Stimulated activated CD8-positive, alpha-beta memory T cell treated with anti-CD3 and anti-CD28 coated beads, Interleukin-7, amount 100 ng/mL, for 24 hours (primary cell): ENCODE measurements at places on chromosomes 12 and 14.

DNA sequence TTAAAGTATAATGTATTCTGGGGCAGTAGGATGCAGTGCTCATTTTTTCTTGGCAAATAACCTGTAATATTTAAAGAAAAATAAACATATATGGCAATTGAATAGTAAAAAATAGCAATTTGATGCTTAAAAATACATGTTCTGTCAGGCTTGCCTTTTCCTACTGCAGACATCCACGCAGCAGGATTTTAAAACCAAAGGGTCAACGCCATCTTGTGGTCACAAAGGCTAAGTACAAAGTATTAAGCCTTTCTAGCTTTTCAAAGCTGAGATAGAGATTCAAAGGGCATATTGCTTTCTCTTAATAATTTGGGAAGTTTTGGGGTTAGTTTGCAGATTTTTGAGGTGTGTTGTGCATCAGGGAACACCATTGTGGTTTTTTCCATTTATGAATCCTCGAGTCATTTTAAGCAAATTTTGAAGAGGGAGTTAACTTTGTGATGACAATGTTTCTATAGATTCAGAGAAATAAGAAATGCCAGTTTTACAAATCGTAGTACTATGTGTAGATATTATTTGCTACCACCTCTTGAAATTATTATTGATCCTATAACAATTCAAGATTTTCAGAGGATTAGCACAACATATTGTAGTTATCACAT, 4.7 kb upstream of the CCER1 start:
- no peak for DNase-seq

GRCh38 chr12:69996241-69996640, 171.2 kb downstream of the MYRFL start:
- DNase-seq = no peak

GRCh38 chr12:76785407-76785806, 21.5 kb downstream of the ZDHHC17 start:
- no peak for DNase-seq

DNA sequence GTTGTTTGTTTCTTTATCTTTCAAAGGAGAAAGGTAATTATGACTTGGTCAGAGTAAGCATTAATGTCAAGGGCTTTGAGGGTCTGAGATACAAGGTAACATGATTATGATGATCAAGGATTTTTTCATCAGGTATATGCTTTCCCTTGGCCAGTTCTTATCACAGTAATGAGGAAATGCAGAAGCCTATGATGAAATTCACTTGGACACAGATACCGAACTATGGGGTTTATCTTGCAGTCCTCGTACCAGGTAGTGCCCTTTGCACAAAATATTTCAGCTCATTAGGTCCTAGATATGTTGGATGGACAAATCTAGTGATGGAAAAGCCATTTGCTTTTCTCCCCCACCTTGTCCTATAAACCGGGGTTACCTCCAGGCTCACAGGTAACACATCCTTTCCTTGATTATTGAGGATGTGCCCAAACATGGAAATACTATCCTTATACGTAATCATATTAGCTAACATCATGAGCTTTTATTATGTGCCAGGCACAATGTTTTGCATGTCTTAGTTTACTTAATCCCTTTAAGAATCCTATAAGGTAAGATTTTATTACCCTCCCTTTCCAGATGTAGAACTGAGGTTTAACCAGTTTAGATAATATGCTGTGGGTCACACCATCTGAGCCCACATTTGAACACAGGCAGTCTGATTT, 7.0 kb upstream of the RASSF3 start:
- no peak for DNase-seq

- DNase-seq = no peak
Observed at GRCh38 chr14:87260460-87260859, 732.5 kb downstream of the GALC start.

- DNase-seq = no peak
Observed at GRCh38 chr12:63963868-63964267, 119.4 kb downstream of the SRGAP1 start.

DNA sequence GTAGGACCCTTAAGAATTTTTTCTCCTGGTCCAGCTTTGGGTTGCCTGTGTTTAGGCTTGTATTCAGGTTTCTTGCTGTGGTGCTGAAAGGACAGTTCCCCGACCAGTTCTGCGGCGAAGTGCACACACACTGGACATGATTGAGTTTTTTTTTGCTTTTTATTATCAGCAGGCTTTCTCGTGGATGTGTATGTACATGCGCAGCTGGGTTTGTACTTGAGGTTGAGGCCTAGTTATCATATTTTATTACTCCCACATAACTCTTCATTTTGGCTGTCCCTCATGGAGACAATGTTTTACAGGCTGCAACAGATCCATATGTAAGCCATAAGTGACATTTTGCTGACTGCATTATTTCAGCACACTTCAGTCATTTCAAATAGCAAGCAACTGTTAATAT, 2.5 kb downstream of the SCN8A start:
- DNase-seq = no peak

DNA sequence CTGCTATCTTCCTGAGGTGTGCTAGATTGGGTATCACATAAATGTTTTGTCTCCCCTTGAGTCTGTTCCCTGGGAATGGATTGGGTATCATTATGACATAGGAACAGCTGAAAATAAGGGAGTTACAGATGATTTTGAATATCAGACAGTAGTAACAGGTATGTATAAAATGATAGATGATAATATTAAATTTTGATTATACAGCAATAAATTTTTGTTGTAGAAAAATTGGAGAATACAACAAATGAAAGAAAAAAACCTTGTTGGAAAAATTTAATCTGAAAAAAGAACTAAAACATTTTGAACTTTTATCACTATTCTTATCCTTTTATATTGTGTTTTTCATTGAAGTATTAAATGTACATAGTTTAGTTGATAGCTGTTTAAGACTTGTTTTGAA, 43.2 kb downstream of the FBXO34 start:
- no peak for DNase-seq

DNA sequence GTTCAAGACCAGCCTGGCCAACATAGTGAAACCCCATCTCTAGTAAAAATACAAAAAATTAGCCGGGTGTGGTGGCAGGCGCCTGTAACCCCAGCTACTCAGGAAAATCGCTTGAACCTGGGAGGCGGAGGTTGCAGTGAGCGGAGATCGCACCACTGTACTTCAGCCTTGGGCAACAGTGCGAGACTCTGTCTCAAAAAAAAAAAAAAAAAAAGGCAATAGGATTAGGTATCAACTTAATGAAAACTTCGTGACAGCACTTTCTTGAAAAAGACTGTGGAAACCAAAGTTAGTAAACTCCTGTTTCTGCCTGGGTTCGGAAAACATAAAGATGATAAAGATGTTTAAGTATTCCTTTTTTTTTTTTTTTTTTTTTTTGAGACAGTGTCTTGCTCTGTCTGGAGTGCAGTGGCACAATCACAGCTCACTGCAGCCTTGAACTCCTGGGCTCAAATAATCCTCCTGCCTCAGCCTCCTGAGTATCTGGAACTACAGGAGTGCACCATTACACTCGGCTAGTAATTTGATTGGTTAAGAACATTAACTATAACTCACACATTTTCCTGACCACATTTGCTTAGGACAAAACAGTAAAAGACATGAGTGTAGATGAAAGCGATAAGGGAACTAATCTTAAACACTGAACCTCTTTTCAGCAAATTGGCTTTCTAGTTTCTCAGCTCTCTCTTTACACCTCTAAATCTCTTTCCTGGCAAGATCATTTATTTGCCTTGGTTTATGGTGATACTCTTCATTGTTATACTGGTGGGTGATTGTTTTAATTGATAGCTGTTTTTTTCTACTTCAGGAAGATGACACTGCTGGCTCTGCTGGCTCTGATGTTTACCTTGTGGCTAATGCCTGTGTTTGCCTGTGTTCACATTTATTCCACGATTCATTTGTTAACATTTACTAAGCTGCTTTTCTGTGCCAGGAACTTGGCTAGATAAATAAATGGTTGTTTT, 15.8 kb downstream of the HIF1A start:
- no peak for DNase-seq

DNA sequence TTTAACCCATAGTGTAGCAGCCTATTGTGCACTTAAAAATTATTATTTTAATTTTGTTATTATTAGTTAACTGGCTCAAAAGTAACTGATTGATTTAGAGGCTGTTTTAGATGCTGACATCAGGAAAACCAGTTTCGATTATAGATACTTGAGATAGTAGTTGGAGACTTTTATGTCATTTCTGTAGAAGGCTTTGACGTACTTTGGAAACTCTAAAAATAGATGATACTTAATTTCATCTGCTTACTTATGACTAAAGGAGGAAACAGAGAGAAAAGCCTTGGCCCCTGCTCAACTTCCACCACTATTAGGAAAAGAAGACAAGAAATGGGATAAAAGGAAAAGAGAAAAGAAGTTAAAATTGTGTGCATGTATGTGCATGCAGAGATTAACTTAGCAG, 219.3 kb upstream of the HMGA2 start:
- no peak for DNase-seq

- no peak for DNase-seq
Observed at GRCh38 chr14:73225496-73225895, 11.8 kb upstream of the PAPLN start.

GRCh38 chr14:104732355-104732804, 8.4 kb downstream of the ADSS1 start:
- DNase-seq = no peak

GRCh38 chr12:123997033-123997822, 24.2 kb downstream of the ZNF664 start:
- no peak for DNase-seq

GRCh38 chr12:52356762-52357580, 10.3 kb downstream of the KRT85 start:
- no peak for DNase-seq

DNA sequence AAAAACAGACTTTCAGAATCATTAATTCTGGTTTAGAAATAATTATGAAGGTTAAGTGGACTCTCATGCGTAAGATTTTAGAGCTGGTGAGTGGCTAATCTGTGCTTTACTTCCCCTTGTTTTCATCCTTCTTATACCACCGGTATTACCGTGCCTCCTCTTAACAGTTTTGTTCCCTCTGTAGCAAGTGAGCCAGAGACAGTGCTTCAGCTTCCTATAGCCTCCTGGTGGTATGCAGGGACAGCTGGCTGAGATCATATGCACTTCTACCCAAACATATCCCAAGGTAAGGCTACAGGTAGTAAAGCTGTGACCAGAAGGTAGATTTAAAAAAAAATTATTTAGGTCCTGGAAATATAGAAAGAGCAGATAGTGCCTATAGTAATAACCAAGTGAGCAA, 55.2 kb downstream of the PDE3A start:
- DNase-seq = no peak

DNA sequence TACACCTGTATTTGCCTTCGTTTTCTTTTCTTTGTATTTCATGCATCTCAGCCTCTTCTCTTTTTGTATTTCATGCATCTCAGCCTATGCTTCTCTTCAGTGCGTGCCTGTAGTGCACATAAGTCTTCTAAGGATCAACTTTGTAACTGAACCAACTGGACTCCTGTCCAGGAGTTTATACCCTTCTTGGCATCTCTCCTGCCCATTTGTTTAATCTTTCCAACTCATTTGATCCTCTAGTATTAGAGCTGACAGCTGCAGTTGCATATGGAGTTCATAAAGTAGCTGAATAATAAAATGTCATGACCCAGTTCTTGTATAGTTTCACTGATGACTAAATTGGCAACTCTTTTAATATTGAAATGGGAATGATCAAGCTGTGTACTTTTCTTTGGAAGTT, 89.7 kb downstream of the FGD4 start:
- DNase-seq = no peak

DNA sequence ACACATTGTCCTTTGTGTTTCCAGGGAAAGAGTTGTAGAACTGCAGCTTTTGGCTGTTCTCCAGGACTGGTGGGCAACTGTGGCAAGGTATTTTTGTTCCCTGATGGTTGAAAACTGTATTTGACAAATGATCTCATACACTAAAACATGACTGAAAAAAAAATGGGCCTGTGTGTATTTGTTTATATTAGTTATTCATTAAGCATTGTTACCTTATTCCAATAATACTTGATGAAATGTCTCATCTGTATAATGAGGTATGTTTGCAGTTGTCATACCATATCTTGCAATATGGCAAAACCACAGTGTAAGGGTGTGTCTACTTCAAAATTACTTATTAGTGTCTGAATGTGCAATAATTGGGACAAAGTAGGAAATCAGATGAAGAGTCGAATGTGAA, 479.4 kb upstream of the NOVA1 start:
- no peak for DNase-seq
